Stimulated activated CD8-positive, alpha-beta memory T cell treated with anti-CD3 and anti-CD28 coated beads, Interleukin-7, amount 100 ng/mL, for 48 hours (primary cell): ENCODE measurements at places on chromosomes 12 and 14.

DNA sequence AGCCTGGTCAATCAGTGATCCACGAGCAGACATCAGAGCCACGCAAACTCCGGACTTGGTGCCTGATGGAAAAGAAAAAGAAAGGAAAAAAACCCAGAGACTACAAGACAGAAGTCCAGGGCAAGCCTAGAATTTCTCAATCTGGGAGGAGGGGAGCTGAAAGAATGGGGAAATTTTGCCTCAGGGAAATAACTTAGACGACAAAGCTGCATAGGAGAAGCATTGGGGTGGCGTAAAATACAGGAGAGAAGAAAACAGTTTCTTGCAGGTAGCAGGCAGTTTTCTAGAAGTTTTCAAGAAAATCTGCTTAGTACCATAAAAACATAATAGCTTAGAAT lies 2.6 kb upstream of the SLC11A2 start:
- no peak for DNase-seq

GRCh38 chr14:34063470-34064164 lies 112.7 kb upstream of the EGLN3 start:
- DNase-seq: no peak

DNA sequence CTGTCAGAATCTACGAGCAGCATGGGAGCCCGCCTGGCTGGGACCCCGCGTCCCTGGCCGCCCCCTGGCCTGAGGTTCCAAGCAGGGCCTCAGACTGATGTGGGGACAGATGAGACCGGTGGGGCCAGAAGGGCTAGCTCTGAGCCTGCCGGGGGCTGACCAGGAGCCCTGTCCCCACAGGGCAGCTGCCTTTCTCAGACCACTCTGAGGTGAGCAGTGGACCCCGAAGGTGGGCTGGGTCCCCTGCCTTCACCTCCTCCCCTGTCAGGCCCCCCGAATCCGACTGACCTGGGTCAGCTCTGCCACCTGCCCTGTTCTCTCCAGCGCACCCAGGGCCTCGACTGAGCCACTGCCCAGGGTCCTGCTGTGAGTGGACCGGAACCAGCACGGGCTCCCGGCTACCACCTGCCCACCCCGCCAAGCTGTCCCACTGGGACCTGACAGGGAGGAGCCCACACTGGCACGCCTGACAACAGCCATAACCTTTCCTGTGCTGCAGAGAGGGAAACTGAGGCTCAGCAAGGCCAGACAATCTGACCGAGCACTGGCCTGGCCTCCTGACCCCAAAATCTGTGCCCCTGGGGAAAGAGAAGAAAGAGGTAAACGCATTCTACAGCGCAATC lies 29.7 kb upstream of the TMEM179 start:
- no peak for DNase-seq

- DNase-seq: no peak
Observed at GRCh38 chr14:54427871-54428270, 13.3 kb downstream of the CNIH1 start.

GRCh38 chr14:89085231-89085731 lies 260.8 kb downstream of the TTC8 start:
- DNase-seq: no peak

DNA sequence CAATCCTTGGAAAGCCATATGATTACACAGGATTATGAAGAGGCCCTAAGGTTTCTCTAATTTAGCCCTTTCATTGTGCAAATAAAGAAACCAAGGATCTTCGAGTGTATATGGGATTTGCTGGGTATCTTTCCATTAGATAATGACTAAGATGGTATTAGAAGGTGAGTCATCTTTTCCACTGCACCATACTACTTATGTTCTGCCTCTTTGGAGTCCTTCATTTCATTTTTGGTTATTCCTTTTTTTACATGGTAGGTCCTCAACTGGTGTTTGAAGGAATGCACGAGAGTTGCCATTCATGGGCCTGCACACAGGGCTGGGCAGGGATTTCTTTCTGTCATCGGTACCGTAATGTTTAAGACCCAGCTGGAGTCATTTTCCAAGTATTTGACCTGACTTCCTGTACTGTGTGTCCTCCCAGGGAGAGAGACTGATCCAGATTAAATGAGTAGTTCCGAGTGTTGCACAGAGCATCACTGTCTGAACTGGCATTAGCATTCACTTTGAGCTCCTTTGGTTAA lies 85.7 kb downstream of the BORCS5 start:
- DNase-seq: no peak

- no peak for DNase-seq
Observed at GRCh38 chr12:52436828-52437474, 2.8 kb upstream of the KRT75 start.
